ENCODE measurements at places on chromosomes 12 and 14.
A peak's percentile ranks its signal among the peaks of the same experiment; 100 is the strongest.

GRCh38 chr12:47753021-47754001 is 5.4 kb downstream of the RAPGEF3 start:
- DNase-seq, result no peak

DNA sequence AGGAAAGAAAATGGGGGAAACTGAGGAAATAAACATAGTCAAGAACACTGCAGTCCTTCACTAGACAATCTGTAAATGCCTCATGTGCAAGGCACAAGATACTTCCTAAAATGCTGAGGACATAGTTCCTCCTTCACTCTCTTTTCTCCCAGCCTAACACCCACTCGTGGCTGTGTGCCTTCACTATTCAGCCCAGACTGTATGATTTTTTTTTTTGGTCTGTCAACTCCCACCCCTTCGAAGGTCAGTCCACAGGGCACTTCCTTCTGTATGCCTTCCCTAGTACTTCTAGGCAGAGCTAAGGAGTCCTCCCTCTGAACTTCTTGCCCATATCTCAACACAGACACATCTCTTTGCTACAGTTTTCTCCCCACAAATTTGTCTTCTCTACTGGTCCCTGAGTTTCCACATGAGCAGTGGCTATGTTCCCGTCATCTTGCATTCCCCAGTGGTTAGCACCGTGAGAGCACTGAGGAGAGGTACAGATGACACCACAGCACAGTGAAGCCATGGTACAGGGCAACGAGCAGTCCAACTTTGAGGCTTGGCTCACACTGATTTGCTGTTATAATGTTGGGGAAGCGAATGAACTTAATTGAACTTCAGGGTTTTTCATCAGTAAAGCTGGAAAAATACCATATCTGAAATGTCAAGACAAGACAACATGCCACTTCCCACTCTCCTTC is 24.1 kb upstream of the SYCP3 start:
- no peak for DNase-seq

- DNase-seq, result no peak
Measured at GRCh38 chr14:32367516-32367915, 38.4 kb downstream of the AKAP6 start.

DNA sequence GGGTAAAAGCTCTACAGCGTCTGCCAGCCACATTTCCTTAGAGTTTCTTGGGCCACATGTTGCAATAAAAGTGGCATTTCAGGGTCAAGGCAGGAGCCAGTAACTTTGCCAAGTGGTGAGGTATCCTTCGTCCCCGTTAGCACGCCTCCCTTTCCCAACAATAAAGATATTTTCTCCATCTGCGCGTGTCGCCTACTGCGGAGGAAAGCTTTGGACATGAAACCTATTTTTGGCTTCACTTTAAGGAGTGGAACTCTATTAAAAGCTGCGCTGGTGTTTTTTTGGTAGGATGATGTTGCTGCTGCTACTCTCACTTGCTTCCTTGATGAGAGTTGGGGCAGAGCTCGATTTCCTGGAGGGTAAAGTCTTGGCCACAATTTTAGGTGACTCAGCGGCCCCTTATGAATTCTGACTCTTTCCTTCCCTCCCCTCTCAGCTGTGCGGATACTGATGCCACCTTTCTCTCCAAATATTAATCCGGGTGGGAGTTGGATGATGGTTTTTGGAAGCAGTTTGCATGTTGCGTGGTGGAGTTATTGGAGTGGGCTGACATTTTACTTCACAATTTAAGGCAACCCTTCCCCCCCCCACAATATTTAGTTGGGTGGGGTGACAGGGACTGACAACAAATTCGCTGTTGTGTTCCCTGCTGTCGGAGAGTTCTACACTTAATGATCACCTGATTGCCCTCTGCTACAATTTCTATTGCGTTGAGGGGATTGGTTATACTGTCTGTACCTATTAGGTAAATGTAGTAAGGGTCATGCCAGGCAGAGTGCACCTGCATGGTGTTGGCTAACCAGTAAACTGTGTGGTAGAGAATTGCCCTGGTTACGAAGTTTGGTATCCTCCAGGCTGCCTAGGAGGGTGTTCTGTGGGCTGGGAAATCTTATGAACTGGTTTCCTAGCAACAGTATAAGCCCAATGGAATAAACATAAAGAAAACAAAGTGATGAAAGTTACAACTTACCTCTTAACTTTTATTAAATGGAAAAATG is 1.1 kb downstream of the CCDC91 start:
- peak; percentile 34 for DNase-seq

DNA sequence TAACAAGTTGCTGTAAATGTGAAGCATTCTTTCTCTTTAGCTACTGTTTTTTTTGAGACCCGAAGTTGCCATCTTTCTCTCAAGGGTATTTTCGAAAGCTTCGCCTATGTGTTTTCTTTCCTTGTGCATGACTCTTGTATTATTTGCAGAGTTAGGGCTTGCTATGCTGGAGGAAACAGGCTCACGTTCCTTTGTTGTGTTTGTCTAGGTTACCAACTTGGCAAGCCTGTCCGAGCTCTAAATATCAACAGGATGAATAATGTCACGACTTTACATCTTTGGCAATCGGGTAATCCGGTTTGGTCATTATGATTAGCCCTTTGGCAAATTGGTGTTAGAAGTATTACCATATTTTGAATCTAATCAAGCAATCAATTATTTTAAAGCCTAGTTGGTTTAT is 15.9 kb upstream of the ATP6V0A2 start:
- no peak for DNase-seq

DNA sequence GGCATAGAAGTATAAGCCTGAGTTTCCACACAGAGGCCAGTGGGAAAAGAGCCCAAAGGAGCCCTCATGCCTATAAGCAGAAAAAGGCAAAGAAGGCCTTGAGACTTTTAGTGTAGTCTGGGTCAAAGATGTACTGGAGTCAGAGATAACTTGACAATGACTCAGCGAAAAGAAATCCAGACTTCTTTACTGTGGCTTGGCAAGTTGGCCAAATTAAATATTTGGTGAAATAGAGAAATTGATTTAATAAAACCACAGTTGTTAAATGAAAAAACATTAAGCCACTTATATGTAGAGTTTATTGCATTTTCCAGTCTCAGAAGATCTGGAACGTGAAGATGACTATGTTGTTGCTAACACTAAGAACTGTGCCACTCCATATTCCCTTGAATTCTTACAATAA is 105.1 kb downstream of the TMTC3 start:
- DNase-seq, result peak; percentile 75
